ACHN (cell line): ENCODE measurements at places on chromosomes 7 and 10.

DNA sequence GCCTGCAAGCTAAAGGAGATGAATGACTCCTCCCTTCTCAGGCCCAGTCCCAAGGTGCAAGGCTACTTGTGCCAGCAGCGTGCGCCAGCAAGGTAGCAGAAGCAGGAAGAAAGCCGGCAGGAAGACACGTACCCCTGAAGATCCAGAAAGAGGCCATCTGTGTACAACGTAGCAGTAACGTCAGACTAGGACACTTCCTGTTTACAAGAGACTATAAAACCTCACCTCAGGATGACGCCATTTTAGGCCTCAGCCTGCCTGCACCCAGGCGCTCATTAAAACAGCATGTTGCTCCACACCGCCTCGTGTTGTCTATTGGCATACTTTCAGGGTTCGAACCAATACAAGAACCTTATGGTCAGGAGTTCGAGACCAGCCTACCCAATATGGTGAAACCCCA lies 41.4 kb upstream of the SNX10 start:
- no peak for DNase-seq

- DNase-seq: no peak
Observed at GRCh38 chr10:6074489-6075301, 12.5 kb upstream of the IL2RA start.

DNA sequence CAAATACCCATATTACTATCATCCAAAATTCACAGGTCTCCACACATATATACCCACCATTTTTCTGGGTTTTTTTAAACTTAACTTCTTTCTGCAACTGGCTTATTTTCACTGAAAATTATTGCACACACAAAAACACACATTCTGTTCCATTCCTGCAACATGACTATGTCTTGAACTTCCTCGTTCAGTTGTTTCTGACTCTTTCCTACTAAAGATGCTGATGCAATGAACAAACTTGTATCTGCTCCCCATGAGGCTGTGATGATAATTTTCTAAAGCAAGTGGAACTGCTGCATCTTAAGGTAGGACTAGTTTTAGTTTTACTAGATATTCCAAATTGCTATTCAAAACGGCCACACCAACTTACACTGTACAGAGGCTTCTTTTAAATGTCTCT lies 77.7 kb downstream of the OSBPL3 start:
- DNase-seq: no peak

DNA sequence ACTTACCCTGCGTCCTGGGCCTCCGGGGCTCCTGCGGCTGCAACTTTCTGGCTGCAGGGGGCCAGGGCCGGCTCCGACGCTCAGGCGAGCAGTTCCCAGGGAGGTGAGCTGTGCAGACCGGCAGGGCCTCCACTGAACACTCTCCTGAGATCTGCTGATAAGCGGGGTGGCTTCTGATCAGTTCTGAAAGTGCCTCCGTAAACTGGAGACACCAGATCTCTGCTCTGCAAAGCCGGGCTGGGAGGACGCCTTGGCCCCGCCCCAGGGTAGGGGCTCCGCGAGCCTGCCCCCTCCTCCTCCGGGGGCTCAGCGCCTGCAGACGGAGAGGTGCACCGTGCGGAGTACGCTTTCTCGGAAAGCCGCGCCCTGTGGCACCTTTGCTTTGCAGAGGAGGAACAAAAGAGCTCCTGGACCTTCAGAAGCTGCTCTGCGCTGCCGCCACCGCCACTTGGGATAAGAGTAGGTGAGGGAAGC lies 141.3 kb upstream of the VKORC1L1 start:
- peak; percentile 57 for DNase-seq

GRCh38 chr10:99975942-99976809 lies 33.6 kb downstream of the DNMBP start:
- DNase-seq: no peak

DNA sequence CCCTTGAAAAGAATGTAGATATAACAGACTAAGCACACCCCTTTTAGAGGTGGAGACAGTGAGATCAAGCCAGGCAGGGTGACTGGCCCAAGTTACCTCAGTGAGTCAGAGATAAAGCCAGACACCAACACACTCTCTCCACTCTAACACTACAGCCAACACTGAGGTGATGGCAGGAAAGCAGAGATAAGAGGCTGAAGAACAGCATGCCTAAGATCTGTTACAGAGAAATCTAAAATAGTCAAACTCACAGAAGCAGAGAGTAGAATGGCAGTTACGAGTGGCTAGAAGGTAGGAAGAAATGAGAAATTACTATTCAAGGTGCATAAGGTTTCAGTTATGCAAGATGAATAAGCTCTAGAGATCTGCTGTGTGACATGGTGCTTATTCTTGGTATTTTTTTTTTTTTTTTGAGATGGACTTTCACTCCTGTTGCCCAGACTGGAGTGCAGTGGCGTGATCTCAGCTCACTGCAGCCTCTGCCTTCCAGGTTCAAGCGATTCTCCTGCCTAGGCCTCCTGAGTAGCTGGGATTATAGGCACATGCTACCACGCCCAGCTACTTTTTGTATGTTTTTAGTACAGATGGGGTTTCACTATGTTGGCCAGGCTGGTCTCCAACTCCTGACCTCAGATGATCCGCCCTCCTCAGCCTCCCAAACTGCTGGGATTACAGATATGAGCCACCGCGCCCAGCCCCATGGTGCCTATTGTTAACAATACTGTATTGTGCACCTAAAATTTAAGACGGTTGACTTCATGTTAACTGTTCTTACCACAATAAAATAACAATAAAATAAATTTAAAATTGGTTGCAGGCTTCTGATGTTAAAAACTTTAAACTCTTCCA lies 28.7 kb downstream of the ICA1 start:
- DNase-seq: no peak

- no peak for DNase-seq
Observed at GRCh38 chr10:36469585-36469984, 655.8 kb upstream of the ANKRD30A start.

DNA sequence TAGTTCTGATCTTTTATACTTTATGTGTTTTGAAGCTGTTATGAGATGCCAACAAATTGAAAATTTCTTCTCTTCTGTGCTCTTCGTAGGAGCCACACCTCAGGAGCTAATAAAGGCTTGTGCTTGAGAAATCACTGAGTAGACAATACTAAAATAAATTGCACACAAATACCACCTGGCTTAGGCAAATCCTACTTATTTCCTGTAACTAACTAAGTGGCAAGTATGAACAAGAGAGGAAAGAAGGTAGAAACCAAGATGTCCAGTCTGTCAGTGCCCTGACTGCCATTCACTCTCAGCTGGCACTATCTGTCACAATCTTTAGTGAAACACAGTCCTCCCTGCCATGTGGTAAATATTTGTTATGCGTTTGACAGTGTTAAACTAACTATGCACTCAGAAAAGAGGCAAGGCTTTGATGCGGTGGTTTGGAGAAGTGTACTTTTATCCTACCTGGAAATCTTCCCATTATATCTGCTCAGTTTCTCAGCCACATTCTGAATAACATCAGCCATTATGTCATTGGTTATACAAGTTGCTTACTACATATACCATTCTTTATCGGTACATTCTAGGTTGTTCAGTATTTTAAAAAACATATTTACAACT lies 293.4 kb upstream of the VWC2 start:
- no peak for DNase-seq

DNA sequence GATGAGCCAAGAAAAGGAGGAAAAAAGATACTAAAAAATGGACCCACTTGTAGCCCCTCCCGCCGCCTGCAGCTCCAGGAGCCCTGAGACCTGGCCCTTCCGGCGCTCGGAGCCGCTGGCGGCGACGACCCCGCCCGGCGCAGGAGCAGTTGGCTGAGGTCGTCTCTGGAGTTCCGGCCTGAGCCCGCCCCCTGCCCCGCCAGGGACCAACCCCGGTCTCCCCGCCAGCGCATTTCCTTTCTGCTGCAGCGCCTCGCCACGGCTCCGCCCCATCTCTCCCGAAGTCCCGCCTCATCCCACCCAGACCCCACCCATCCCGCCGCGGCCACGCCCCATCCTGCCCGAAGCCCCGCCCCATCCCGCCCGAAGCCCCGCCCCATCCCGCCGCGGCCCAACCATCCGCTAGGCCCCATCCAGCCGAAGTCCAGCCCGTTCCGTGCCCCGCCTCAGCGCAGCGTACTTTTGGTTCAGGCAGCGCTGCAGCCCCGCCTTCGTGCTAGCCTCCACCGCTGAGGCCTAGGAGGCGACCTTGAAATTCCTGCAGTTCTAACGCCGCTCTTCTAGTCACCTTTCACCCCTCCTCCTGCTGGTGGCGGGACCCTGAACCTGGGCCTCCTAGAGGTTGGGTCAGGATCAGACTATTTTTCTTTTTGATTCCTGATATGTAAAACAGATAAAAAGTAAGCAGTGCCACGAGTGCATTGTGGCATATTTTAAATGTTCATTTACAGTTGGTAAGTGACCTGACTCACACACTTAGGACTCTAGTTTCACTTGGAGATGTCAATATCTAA lies at the start of gene STN1:
Gene STN1 (minus strand): TSS at position 132 of the 794 bp plus-strand sequence. CDS start 590 bp downstream, outside the sequence.
- peak; percentile 97 for DNase-seq

- no peak for DNase-seq
Observed at GRCh38 chr7:141788296-141788695, 1.7 kb upstream of the TAS2R5 start.

DNA sequence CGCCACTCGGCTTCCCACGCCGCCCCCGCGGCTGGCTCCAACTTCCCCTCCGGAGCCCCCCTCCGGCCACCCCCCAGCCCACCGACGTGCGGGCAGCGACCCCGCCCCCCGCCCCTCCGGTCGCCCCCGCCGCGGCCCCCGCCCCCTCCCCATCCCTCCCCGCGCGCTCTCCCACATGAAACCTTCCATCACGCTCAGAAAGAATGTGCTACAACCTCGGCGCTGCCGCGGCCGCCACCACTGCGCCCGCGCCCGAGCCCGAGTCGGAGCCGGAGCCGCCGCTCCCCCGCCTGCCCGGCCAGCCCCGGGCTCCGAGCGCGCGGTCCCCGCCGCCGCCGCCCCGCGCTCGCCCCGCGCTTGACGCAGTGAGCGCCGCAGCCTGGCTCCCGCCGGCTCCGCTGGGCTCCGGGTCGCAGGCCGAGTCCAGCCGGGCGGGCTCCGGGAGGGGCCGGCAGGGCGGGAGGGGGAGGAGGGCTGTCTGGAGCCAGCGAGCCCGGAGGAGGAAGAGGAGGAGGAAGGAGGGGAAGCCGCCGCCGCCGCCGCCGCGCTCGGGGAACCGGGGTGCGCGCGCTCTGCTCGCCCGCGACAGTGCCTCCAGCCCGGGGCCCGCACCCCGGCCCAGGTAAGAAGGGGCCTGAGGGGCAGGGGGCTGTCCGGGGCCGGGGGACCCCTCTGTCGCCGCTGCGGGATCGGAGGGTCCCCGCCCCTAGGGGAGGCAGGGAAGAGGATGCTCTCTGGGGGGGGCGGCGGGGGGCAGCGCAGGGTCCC lies 4.3 kb upstream of the ELFN1 start:
- peak; percentile 31 for DNase-seq

DNA sequence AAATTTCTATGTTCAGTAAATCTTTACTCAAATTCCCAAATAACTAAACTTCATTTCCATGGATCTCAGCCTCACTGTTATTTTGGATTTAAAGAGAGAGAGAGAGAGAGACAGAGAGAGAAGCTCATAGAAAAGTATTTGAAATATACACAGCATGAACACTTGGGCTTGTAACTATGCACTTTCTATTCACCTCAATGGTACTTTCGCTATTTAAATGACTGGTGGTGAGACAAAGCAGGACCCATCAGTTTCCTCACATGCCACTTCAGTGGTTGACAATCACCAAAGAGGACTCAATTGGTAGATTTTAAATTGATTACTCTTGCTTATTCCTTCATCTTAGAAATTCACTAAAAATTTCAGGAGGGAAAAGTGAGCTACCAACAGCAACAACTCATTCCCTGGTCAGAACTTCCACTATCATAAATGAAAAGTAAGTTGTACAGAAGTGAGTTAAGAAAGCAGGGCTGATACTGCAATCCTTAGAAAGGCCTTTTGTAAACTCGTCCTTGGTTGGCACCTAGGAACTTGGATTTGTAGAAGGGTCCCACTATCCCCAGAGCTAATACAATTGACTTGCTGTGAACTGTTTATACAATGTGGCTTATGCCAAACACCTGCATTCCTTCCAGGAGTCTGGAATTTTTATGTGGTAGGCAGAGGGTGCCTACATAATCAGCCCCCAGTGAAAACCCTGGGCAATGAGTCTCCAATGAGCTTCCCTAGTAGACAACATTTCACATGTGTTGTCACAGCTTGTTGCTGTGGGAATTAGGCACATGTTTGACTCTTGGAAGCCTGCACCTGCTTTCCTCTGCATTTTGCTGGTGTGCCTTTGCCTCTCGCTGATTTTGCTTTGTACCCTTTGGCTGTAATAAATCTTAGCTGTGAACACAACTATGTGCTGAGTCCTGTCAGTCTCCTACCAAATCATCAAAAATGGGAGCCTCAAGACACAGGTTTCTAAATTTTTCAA lies 10.8 kb downstream of the ERLIN1 start:
- DNase-seq: no peak

GRCh38 chr10:209357-209756 lies 74.1 kb downstream of the ZMYND11 start:
- DNase-seq: peak; percentile 25

GRCh38 chr10:47452495-47453140 lies 31.3 kb downstream of the ANXA8 start:
- no peak for DNase-seq

DNA sequence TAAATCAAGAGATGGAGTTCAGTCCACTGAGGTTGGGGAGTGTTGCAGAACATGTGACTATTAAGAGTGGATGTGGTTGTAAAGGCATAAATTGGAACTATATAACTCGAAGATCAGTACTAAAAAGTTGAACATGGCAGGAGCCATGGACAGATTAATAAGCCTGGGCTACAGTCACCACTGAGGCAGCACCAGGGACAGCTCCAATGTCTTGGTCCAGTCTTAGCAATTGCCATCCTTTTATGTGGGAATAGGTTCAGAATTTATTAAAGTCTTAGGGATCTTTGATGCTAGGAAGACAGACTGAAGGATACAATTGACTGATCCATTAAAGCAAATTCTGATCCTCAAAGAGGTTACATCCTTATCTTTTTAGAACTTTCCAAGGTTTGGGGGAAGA lies 156.6 kb downstream of the ADRA2A start:
- DNase-seq: peak; percentile 10

DNA sequence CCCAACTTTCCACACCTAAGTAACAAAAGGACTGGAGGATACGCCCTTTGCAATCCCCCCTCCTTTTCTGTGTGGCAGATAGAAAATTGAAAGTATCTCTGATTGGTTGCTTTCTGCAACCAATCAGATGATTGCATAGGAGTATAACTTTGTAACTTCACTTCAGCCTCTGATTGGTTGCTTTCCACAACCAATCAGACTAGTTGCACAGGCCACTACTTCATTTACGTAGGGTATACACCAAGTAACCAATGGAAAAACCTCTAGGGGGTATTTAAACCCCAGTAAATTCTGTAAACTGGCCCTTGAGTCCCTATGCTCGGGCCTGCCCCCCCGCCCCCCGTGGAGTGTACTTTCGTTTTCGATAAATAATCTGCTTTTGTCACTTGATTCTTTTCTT lies 1080.4 kb downstream of the CNTNAP2 start:
- DNase-seq: no peak

GRCh38 chr7:20026762-20027161 lies 190.4 kb downstream of the MACC1 start:
- no peak for DNase-seq

DNA sequence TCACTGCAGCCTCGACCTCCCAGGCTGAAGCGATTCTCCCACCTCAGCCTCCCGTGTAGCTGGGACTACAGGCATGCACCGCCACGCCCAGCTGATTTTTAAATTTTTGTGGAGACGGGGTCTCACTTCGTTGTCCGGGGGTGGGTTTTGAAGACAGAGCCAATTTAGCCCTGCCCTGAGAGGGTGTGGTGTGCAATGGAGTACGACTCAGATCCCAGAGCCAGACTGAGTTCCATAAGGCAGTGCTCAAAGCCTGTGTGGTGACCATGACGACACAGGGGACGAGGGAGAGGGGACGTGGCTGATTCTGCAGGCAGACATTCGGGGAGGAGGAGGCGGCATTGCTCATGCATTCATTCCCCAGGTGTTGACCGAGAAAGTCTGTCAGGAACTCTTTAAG lies 72.1 kb downstream of the ZMIZ1 start:
- no peak for DNase-seq

- DNase-seq: no peak
Observed at GRCh38 chr10:83427101-83427500, 712.2 kb upstream of the GHITM start.
